ENCODE measurements at places on chromosomes 1 and 21. TPM values are rescaled to one million over a fixed set of nuclear protein-coding genes. Genes with fewer than 3 reads are reported as not detected.

The URB1 gene
- total RNA-seq = 8.4 TPM

GRCh38 chr1:102954576-102954975 lies 153.7 kb downstream of the COL11A1 start:
- DNase-seq = no peak

GRCh38 chr1:209706622-209707021 lies 2.0 kb downstream of the HSD11B1 start:
- DNase-seq = no peak

GRCh38 chr1:172088256-172088655 lies 247.0 kb downstream of the DNM3 start:
- no peak for DNase-seq

DNA sequence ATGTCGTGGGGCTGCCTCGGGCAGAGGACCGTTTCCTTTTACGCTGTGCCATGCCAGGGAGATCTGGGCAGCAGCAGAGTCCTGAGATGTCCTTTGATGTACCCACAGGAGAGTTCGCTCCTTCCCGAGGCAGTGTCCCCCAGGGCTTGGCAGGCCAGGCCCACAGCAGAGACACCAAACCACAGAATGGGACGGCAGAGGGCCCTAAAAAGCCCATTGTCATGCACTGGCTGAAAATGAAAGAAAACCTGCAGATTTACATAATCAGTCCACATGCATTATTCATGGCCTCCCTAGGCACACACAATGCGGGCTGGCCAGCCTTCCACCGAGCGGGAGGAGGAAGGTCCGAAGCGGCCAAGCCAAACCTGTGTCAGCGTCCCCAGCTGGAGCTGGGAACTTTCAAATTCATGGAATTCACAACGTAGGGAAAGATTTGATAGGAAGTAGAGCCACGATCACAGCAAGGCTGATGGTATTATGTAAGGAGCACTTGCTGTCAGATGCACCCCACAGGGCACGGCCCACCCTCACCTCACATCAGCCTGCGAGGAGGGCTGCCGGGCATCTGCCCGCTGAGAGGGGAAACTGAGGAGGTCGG lies 25.3 kb upstream of the EFHD2 start:
- DNase-seq = no peak

DNA sequence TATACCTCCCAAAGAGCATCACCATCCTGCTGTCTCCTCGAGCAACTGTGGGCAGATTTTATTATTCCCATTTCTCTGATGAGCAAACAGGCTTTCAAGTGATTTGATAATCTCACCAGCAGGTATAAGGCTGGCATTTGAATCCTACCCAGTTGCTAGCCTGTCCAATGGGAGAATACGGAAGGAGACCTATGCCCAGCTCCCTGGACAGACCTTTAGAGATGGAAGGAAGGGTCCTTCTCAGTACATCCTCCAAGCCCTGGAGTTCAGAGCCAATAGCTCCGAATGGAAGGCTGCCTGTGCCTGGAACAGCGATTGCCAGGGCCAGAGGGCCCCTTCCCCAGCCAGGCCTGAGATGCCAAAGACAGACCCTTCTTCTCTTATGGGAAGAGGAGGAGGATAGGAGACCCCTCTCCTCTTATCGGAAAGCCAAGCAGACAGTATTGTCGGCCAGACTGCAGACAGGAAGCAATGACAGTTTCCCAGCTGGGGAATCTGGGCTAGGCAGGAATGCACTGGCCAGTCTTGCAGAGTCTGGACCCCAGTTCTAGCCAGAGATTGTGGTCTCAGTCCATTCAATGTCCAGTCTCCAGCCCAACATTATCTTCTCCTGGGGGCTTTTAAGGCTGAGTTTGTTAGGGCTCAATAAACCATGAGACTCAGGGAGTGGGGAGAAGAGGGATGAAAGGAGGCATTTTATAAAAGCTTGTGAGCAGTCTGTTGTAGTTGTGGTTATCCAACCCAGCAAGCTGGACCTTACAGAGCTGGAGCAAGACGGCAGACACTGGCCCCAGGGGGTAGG lies 2.0 kb downstream of the IFFO2 start:
- DNase-seq = no peak
